ENCODE measurements at places on chromosomes 3 and 15.

DNA sequence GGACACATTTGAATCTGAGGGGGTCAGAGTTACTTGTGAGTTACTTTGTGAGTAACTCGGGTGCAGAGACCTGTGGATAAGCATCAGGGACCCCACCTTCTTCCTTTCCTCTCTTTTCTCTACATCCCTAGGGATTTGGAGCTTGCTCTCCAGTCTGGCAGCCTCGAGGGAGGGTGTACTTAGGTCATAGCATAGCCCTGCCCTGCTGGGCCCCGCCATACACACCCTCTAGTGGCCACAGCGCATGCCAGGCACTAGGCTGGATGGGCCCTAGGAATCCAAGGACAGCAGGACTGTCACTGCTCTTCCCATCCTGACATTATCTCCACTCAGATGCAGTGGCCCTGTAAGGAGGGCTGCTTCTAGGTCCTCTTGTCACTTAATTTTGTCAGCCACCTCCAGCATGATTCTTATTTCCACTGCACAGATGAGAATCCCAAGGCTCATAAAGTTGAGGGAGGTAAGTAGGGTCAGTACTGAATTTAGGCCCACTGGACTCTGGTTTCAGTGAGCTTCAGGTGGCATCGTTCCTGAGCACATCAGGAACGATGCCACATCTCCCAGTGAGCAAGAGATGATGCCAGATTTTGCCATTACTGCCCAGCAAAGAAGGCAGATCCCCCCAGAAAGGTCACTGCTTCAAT is 3.6 kb upstream of the SMAD6 start:
- DNase-seq, result no peak

GRCh38 chr3:29764603-29765254 is 483.9 kb downstream of the RBMS3 start:
- peak; percentile 79 for DNase-seq

DNA sequence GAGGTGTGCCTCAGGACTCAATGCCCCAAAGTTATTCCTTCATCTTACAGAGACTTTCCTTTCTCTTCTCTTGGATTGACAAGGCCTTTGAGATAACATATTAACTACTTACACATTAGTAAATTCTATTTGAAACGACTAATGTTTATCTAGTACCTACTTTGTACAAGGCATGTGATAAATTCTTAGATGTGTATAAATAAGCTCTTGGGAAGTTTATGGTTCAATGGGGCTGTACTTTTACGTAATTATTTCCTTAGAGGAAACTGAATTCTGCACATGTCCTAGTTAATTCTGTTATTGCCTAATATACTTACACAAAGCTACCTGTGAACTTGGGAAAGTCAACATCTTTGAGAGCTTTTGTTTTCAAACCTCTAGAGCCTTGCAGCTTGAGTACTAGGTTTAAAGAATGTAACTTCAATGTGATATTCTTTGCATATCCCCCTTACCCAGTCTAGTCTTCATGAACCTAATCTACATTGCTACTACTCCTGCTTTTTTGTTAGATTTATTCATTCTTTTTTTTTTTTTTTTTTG is 58.5 kb upstream of the RAP2B start:
- DNase-seq, result no peak

DNA sequence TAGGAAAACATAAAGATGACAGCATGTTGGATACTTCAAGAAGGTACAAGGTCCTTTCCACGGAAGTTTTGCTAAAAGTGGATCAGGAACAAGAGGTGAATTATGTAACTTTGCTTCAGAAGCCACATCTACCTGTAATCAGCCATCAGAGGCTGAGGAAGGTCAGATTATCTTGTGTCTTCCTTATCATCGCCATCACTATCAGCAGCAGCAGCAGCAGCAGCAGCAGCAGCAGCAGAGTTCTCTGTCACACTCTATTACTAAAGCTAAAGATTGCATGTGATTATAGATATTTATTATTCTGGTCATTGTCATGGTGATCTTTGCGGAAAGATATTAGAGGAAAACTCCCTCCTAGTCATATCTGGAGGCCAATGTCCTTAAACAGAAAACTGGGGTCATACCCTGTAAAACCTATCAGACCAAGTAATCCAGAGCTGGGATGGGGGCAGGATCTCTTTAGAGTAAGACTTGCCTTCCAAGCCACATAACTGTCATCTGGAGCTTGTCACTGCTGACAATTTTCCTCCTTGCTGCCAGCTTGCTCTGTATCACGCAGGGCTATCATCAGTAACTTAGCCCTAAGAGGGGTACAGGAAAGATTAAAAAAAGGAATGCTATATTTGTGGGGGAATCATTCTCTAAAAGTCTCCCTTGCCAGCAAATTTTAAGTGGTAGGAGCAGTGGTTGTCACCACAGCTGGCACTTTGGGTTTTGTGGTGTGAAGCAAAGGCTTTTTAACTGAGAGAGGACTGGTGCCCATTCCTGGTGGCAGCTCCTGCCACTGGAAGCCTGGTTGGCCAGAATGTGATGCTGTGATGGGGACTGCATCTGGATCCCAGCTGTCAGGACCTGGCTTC is 130.9 kb upstream of the RASGRP1 start:
- no peak for DNase-seq

DNA sequence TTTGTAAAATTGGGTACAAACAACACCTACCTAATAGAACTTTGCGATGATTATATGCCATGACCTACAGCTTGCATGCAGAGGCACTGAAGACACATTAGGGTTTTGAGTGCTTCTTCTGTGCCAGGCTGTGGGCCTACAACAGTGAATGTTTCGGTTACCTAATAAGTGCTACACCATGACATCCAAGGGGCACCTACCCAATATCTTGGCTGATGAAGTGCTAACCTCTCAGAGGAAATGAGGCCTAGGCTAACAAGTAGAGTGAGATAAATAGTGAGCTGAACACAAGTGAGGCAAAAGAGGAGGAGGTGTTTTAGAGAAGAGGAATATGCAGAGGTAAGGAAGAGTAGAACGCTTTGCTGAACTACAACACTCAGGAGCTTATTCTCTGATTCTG is 12.2 kb upstream of the RASGRP1 start:
- no peak for DNase-seq

DNA sequence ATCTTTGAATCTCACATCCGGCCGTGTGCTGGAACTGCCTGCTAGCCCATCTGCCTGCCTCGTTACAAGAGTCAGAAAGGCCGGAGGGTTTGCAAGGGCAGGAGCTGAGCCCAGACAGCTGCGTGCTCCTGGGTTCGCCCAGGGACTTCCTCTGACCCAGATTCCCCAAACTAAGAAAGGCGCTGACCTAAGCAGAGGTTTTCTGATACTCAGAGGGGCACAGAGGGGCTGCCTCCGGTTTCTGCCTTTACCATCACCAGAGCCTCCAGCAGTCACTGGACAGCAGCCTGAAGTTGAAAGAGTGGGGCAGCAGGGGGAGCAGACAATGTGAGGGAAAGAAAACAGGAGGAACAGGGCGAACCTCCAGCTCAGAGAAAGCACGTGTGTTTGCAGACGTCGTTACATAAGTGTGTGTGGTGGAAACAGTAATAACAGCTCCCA is 33.4 kb upstream of the RAD18 start:
- DNase-seq, result no peak

GRCh38 chr3:100257586-100257985 is 3.2 kb upstream of the TBC1D23 start:
- DNase-seq, result no peak

DNA sequence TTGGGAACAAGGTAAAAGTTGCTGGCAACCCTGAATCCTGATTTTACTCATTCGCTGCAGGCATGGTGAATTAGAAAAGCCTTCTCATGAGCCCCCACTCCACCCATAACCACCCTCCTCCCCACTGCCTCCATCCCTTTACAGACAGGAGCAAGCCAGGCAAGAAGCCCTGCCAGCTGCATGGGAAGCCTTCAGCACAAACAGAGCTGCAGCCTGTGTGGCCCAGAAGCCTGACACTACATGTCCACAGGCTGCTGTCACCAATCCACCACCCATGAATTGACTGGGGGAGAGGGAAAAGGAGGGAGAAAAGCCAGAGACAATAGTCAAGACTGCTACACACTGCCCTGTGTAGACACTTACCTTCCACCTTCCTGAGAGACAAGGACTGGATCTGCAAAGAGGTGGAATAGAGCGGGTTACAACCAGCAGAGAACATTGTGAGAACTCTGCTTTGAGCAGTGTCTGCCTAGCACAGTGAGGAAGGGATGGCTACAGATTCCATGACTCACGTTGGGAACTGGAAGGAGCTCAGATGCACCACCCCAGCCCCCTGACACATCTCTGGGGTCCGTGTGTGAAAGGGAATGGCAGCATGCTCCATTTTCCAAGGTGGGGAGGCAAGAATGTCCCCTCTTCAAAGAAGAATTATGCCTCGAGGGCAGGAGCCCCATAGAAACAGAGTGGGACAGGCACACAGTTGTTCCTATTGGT is 33.9 kb downstream of the DZIP1L start:
- no peak for DNase-seq

- no peak for DNase-seq
These were observed 3.2 kb downstream of the ALAS1 start for GRCh38 chr3:52200981-52201679.

GRCh38 chr3:192843119-192843518 is 74.5 kb downstream of the MB21D2 start:
- DNase-seq, result no peak

- DNase-seq, result no peak
These were observed 29.5 kb downstream of the APBA2 start for GRCh38 chr15:28915041-28915810.

DNA sequence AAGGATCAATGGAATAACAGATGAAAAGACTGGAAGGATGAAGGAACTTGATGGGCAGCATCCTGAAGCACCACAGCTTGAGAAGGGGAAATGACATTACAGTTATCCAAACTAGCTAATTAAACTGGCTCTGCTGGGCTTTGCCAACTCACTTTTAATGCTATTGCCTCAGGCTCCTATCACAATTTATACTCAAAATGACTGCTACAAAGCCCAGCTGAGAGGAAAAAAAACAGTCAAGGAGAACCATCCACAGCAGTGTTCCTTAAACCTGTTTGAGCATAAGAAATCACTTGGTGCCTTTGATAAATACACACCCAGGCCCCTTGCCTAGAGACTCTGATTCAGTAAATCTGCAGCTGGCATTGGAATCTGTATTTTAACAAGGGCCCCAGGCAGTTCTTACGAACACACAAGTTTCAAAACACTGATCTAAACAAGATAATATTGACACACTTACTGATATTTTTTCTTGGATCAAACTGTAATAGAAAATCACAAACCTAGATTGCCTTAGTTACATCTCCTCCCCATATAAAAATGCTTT is 85.8 kb downstream of the MB21D2 start:
- no peak for DNase-seq

DNA sequence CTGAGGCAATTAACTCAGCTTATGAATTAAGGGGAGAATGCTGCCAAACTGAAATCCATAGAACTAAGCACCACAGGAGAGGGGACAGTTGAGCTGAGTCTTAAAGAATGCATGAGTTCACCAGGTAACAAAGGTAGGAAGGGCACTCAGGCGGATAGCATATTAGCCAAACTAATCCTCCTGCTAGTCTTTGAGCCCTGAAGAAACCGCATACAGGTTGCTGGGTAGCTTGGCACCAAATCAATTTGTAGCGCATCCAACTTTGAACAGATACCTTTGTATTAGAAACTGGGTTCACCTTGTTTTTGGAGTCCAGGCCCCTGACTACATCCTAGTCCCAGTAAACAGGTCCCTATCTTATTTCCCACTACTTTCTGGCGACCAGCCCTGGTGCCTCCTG is 93.7 kb downstream of the FRMD4B start:
- no peak for DNase-seq

- no peak for DNase-seq
These were observed 168.5 kb downstream of the NFKBIZ start for GRCh38 chr3:102017784-102018183.

- no peak for DNase-seq
These were observed 6.0 kb downstream of the PHLDB2 start for GRCh38 chr3:111864821-111865656.

DNA sequence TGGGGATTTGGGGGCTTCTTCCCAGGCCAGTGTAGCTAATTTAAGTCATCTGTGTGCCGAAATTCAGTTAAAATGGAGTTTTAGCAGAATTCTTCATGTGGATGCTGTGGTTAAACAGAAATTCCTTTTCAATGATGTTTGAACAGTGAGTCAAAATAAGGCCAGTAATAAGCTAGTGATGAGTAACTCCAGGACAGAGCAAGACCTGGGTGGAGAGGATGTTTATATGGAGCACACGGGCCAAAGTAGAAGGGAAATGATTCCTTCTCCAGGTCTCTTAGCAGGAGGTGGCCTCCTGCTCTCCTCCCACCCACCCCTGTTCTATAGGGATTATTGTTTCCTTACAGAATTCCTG is 31.9 kb upstream of the UACA start:
- DNase-seq, result peak; percentile 97

DNA sequence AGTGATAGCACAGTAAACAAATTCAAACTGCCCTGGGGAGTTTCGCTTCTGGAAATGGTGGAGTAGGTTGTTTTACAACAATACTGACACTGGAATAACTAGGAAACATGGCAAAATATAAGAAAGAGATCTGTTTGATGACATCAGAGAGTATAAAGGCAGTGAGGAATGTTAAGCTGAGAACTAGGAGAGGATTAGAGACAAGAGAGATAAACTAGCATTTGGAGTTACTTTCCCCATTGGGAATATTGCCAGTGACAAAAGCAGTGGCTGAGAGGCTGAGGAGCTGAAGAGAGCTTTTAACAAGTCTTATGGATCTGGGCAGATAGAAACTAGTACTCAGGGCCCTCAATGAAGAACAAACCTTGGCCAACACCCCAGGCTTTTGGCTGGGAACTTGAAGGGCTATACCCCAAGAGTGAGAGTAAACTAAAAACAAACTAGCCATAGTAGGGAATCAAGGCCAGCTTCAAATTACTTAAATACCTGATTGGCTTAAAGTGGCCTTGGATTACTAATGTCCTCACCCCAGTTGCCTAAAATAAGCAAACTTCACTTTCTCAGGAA is 280.4 kb downstream of the KLF13 start:
- no peak for DNase-seq

DNA sequence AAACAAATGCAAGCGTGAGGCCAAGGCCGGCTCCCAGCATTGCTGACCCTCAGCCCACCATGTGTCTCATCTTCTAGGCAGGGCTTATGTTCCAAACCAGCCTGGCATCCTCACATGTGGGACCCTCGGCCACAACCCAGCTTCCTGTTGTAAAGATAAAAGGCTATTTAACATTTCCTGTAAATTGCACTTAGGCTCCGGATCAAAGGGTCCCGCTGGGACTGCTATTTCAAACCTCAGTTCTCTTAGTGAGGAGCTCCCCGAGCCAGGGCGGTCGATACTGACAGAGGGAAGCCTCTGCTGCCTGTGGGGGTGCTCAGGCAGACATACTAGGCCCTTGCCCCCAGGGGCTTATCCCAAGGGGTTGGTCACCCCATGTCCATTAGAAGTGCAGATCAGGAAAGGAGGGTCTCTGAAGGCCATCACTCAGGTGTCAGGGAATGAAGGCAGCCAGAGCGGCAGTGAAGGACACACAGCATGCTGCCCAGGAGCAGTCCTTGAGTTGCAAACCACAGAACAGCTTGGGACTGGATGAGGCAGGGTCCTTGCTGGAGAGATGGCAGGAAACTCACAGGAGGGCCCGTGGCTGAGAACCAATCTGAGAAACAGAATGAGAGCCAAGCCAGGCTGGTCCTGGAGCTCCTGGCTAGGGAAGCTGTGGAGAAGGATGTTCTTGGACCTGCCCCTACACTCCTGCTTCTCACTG is 239.9 kb downstream of the TLE3 start:
- DNase-seq, result no peak

GRCh38 chr3:195248281-195248680 is 22.7 kb downstream of the XXYLT1 start:
- no peak for DNase-seq

- DNase-seq, result no peak
These were observed 30.1 kb downstream of the BDH1 start for GRCh38 chr3:197525706-197526105.
